ENCODE measurements at places on chromosomes 11 and 22.
A peak's percentile ranks its signal among the peaks of the same experiment; 100 is the strongest.

DNA sequence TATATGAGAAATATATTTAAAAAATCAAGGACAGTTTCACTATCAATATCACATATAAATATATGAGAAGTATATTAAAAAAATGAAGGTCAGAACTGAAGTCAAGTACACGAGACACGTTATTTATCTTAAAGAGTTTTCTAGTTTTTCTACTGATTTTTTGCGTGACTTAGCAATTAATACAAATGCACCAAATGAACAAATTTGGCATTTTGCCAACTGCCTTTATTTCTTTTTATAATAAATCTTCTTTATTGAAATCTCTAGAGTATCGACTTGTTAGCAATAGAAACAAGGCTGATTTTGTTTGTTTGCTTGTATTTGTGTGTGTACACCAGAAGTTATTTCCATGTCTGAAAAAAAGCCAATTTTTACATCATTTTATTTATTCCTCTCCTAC is 1684.7 kb upstream of the RAG2 start:
- no peak for DNase-seq

GRCh38 chr11:11427542-11427941 is 74.5 kb upstream of the CSNK2A3 start:
- no peak for DNase-seq

DNA sequence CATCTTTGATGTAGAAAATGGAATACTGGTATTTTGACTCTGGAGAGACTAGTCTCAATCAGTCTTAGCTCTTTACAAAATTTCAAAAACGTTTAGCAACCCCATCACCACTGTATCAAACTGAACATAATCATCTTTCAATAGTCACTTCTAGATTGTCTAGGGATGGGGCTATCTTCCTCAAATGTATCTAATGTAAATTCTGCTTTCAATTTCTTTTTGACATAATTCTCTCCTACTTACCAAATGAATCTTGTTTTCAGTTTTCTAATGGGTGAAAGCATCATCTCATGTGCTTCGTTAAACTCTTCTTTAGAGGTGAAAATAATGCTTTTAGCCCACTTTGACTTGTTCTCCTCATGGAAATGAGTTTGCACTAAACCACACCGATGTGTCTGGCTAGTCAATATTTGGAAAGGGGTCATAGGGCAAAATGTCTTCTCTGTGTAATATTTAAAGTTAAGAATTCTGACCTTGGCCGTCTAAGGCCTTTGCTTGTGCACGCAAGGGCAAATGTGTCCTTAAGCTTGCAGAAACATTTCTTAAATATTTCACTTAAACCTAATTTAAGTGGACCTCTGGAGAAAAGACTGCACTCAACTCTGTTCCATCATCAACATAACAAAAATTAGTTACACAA is 5.2 kb downstream of the SIK3 start:
- no peak for DNase-seq

DNA sequence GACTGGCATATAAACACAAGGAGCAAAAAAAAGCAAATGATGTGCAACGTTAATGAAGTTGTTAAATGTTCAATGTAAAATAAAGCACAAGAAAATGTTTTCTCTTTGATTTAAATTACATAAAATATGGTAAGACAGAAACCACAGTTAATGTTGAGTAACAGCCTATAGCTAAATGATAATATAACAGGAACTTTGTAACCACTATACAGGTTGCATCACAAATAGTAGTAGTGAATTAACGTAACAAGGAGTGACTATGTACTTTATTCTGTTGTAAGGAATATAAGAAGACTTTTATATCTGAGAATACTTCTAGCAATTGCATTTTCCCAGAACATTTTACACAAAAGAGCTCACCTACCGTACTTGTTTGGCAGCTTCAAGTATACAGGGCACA is 16.9 kb downstream of the SAAL1 start:
- no peak for DNase-seq

GRCh38 chr11:120109531-120109930 is 28.4 kb downstream of the TRIM29 start:
- DNase-seq = no peak

DNA sequence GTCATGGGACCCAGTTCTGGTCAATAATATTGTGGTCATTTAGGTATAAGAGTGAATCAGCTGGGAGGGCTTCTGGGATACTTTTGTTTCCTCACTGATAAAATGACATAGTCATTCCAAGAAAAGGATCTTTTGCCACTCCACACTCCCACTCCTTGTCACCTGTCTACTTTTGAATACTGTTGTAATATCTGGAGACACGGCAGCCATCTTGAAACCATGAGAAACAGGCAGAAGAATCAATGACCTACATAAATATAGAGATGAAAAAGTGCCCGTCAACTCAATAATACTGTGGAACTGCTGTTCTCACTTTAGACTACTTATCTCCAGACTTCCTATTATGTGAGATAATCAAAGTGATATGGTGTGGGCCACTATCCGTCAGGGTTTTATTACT is 154.2 kb downstream of the CCDC34 start:
- DNase-seq = no peak

DNA sequence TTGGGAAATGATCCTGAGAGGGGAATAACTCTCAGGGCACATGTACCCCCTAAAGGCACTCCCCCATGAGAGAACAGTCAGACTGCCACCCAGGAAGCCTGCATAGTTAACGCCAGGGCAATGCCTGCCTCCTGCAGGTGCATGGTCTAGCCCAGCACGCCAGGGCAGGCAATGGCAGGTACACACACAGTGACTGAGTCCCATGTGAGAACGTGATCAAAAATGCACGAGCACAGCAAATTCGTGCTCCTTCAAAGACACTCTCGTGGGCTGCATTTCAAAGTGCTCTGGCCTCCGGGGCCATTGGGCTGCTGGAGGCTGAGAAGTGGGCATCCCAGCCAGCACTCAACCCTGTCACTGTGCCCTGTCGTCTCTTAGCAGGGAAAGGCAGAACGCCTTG is 79.7 kb downstream of the SHANK2 start:
- no peak for DNase-seq

- DNase-seq = peak; percentile 69
These were observed 679 bp upstream of the SSH3 start for GRCh38 chr11:67302571-67303131.

- no peak for DNase-seq
These were observed 6.0 kb downstream of the IL18BP start for GRCh38 chr11:72004515-72005346.

DNA sequence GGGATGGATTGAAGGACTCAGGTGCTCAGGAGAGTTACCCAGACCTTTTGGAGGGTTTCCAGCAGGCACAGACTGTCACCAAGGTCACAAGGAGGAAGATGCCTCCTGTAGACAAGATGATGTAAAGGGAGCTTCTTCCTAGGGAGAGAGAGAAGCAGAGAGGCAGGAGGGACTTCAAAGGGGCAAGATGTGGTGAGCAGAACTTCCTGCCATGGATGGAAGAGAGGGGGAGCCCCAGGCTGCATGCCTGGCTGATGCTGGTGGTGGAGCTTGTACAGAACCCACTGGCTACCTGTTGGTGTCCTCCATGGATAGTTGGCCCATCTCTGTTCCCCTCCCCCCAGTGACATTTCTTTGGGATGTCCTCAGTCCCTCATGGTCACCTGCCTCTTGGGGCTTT is 4.2 kb downstream of the HEPN1 start:
- no peak for DNase-seq

GRCh38 chr11:44659641-44660040 is 67.1 kb upstream of the TSPAN18 start:
- DNase-seq = peak; percentile 79

DNA sequence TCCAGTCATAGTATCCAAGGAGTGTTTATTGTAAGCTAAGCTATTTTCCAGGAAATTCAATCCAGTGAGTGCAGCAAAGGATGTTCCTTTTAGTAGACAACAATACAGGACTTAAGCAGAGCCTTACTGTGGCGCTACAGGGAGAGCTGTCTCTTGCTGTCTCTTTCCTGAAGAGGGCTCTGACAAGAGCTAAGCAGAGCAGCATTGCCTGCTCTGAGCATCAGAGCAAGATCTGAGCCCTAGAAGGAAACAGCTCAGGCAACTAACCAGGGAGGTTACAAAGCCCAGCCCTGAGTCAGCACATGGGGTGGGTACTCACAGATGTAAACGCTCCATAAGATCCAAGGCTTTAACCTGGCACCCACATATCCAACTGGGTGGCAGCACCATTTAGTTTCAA is 8.0 kb downstream of the LAYN start:
- DNase-seq = no peak

DNA sequence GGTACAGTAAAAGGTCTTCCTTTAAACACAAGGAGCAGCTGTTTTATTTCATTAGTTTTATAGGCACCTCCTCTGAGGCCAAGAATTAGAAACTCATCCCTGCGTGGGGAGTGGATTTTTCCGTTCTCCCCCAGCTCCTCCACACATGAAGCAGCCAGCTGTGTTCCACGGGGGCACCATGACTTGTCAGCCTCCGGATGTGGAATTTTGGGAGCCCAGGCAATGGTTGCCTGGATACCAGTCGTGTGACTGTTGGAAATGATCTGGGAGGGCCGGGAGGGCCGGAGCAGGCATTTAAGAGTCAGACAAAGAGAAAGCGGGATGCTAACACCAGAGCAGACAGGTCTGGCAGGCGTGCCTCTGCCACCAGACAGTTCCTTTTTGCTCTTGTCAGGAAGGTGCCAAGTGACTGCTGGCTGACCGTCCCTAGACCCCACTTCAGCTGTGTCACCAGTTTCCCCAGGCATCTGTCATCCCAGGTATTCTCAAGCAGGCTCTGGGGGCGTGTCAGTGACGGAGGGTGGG is 15.9 kb upstream of the CDC42EP2 start:
- DNase-seq = peak; percentile 84

DNA sequence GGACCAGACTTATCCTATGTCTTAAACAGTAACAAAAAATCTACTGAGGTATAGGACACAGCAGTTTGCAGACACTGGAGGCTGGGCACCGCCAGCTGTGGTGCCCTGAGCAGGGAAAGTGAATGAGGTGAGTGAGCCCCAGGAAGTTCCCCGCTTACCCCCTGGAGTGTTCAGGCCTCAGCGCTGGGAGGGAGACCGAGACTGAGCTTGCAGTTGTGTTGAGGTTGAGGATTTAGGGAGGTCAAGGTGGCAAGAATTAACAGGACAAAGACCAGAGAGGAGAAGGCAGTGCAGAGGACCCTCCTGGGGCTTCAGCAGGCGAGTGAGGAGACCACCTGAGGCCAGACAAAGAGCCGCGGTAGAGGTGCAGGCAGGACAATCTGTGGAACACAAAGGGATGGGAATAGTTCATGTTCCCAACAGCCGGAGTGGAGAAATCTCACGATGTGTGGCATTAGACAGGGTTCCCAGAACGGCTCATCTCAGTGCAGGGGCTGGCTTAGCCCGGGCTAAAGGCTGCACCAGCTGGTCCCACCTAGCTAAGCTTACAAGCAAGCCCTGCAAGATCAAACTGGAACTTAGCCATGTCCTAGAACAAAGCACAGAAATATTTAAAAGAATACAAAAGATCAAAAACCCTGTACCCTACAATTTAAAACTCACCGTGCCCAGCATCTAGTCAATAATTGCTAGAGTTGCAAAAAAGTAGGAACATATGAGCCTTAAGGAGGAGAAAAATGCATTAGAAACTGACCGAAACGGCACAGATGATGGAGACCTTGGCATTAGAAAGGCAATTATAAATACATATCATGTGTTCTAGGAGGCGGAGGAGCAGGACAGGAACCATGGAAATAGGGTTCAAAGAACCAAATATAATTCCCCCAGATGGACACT is 47.4 kb upstream of the PITPNB start:
- no peak for DNase-seq

Measured in Right ventricle myocardium superior (tissue), 1 donor.